AG20443 (cell line): ENCODE measurements at places on chromosomes 13 and 19.

- DNase-seq = no peak
These were observed 81.7 kb upstream of the ARHGEF7 start for GRCh38 chr13:111033172-111034130.

GRCh38 chr13:23480324-23480723 is 46.8 kb upstream of the SACS start:
- DNase-seq = no peak

GRCh38 chr19:53101518-53101917 is 1.7 kb downstream of the ZNF160 start:
- DNase-seq = no peak

DNA sequence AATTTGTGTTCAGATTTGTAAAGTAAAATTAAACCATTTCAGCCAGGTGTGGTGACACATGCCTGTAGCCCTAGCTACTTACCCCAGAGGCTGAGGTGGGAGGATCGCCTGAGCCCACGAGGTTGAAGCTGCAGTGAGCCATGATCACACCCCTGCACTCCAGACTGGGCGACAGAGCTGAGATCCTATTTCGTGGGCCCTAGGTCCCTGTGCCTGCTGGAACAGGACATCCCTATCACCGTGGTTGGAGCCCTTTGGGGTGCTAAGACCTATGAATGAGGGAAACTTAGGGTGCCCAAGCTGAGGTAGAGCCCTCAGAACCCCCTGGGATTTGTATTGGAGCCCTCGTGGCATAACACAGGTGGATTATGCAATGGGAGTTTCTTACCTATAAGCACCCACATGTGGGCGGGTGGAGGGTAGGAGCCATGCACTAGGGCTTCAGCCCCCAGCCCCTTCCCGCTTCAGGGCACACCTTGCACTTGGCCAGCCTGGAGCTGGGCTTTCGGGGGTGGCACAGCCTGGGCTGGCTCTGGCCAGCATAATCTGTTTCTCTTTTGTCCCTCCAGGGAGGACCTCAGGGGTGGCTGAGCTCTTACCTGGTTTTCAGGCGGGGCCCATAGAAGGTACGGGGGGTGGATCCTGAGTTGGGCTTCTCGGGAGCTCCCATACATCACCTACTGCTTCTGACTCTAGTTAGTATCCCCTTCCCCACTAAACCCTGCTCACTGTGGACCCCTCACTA is 7.2 kb upstream of the USF2 start:
- peak; percentile 6 for DNase-seq

GRCh38 chr13:111213964-111214726 is 99.0 kb downstream of the ARHGEF7 start:
- no peak for DNase-seq

DNA sequence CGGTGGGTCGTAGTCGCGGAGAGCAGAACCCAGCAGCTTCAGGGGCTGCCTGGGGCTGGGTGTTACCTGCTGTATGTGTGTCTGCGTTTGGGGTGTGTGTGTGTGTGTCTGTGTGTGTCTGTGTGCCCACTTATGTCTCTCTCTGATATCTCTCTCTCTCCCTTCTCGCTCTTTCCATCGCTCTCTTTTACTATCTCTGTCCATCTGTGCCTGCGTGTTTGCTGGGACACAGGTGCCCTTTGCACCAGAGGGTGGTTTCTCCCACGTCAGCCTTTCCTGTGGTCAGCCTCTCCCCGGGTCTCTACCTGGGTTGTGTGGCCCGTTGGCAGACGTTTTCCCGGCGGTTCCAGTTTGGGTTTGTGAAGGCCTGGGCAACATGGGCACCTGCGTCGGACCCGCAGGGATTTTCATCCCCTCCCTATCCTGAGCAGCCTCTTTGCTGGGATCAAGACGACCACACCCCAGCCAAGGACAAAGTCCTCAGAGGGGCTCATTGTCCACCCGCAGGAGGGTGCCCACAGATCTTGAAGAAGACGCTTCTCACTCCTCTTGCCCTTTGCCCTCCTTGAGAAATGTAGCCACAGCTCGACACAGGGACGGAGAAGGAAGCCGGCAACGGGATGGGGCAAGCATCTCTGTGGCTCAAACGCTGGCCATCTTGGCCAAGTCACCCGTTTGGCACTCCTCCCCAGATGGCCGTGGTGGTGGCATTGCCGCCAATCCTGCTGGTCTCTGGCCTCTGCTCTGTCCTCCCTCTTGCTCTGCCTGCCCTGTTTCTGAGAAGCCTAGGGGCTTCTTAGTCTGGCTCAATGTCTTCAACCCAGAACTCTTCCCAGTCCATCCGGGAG is 43.3 kb downstream of the ZNF146 start:
- DNase-seq = no peak
